ENCODE measurements at places on chromosomes 12 and 14.

- DNase-seq, result no peak
Measured at GRCh38 chr12:27279826-27280225, 35.7 kb downstream of the STK38L start.

GRCh38 chr12:85642808-85643207 lies 193.4 kb downstream of the RASSF9 start:
- no peak for DNase-seq

DNA sequence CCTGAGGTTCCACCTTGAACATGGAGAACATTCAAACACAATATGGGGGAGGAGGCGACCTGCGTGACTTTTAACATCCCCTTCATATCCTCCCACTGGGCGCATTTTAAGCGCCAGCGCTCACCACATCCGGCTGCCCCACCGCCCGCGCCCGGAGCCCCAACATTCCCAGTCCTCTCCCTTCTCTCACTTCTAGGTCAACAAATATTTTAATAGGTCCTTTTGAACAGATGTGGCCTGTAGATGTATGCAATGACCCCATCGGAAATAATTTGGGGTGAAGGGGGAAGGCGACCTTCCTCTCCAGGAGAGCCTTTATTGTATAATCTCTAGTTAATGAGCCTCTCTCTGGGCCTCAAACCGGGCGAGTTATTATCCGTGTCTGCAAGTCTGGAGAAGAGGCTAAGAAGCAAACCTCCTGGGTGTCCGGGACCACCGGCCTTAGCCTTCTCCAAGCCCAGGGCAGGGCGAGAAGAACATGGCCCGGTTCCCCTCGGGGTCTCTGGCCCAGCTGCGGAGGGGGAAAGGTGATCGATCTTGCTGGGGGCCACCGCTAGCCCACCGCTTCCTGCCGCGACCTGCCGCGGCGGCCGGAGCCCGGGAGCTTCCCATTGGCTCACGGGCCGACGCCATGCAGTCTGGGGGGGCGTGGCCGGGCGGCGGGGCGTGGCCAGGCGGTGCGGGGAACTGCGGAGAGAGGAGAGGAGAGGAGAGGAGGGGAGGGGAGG lies 83.2 kb upstream of the HMGA2 start:
- peak; percentile 21 for DNase-seq

- DNase-seq, result no peak
Measured at GRCh38 chr12:27859648-27860047, 79.6 kb upstream of the MANSC4 start.

DNA sequence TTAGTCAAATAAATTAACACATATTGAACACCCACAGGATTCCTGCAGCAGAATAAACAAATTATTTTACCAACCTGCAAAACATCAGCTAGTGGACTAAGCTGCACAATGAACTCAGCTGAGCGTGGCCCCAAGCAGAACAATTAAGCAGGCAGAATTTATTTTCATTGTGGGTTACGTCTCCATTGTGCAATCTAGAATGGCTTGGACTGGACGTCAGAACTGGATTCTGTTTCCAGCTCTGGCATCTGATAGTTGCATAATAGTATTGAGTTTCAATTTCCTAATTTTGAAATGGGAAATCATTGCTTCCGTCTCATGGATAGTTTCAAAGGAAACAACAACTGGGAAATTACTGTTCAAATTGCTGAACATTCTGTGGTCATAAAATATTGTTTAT lies 35.5 kb upstream of the RERG start:
- no peak for DNase-seq

GRCh38 chr12:88067301-88067700 lies 38.1 kb upstream of the C12orf50 start:
- no peak for DNase-seq

GRCh38 chr14:22472466-22472865 lies 116.6 kb downstream of the DAD1 start:
- DNase-seq, result no peak

- no peak for DNase-seq
Measured at GRCh38 chr12:125604976-125605375, 539.7 kb downstream of the AACS start.

- no peak for DNase-seq
Measured at GRCh38 chr12:1591034-1591433, 3.3 kb downstream of the FBXL14 start.

DNA sequence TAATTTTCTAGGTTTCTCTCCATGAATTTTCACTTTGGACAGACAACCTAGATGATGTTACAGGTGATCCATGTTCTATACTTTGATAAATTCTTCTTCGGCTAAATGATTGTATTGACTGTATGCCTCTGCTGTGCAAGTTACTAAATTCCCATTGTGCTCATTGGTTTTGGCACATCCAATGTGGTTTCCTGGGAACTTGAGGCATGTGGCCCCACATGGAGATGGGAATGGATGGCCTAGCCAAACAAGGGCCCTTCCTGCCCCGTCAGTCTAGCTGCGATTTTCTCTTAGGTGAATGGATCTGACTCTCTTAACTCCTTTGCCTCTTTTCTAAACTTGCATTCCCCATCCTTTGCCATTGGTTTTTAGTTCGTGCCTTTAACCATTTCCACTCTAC lies 186.2 kb downstream of the PELI2 start:
- DNase-seq, result no peak

- DNase-seq, result no peak
Measured at GRCh38 chr12:5944053-5944452, 1.0 kb downstream of the ANO2 start.

- DNase-seq, result no peak
Measured at GRCh38 chr12:84056-84455, 17.5 kb downstream of the IQSEC3 start.

GRCh38 chr14:100078997-100079725 lies 13.9 kb downstream of the EVL start:
- peak; percentile 3 for DNase-seq

DNA sequence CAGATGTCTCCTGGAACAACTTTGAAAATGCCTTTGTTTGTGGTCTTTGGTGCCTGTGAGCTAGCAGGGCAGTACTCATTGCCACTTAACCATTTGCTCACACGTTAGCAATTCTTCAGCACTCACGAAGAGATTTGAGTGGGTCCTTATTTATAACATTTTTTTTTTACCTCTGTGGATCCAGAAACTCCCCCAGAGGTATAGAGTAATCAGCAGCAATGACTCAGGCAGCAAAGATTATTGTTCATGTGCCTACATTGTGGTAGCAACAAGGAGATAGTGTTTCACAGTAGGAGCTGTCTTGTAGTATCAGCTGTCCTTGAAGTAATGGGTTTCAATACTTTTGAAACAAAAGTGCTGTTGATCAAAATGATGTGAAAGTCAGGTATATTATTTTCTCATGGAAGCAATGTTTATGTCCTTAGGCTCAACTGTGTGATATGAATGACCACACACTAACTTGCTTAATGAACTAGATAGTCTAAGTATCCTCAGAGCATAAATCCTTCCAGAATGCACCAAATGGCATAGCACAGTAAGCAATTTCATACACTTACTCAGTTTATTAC lies 304.1 kb downstream of the EGLN3 start:
- no peak for DNase-seq

DNA sequence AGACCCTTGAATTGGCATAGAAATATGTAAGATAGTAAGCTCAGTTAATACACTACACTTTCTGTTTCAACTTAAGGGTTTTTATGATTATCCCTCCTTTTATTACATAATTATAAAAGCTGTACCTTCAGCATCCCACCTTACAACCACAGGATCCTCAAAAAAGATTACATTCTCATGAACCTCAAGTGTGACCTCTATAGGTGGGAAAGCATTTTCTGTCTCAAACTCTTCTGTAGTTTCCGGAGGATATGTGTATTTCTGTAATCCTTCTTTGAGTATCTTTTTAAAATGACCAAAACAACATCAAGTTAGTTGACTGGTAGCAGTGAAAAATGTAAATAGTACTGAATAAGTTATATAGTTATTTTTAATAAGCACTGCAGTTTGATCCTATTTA lies 75.9 kb downstream of the DNAI7 start:
- no peak for DNase-seq
